ENCODE measurements at places on chromosomes 4 and X.

GRCh38 chr4:173195109-173195508, 26.5 kb downstream of the GALNT7 start:
- DNase-seq, result no peak

DNA sequence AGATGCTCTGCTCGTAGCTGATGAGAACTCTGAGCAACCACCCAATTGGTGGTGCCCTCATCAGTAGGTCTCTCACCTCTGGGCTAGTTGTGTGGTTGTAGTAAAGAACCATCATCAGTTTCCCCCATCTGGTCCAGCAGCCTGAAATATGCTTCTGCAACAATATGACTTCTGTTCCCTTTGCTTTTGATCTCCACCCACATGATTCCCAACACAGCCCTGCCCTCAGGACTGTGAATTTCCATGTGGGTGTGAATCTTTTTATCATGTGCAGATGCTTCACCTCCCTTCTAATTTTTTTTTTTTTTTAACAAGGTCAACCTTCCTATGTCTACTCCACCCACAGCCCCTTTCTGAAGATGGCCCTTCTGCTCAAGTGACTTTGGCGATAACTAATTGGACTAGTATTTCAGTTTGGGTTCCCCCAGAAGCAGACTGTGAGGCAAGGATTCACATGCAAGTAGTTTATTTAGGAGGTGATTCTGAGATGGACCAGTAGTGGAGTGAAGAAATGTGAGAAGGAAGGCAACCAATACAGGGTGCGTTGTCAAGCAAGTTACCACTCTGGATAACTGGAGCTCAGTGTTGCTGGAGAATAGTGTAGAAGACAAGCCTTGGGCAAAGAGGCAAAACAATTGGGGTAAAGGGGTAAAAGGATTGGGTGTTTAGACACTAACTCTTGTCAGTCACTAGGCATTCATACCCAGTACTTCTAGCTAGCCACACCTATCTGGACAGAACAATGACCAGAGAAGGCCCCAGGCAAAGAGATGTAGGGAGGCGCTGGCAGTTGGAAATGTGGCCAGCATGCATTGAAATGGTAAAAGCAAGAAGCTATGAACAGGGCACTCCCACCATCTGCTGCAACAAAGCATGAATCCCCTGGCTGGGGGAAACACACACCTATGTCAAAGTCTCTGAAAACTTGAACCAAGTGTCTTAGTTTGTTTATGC, 466.2 kb downstream of the BCOR start:
- no peak for DNase-seq

DNA sequence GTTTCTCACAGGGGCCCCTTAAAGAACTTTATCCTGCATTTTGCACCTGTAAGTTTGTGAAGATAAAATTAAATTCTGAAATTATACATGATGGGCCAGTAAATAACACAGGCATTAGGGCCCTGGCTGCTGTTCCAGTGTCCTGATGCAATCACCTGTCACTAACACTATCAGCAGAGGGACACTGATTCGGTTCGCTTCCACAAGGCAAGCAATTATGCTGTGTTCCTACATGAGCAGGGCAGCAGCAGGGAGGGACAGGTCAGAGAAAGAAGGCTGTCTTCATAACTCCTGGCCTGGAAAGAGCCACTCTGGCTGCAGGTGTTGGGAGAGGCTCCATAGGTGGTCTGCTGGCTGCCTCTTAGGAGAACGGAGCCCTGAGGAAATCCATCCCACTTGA, 487.3 kb downstream of the MID1IP1 start:
- no peak for DNase-seq

GRCh38 chrX:109847257-109848187, 114.5 kb upstream of the ACSL4 start:
- DNase-seq, result peak; percentile 44

GRCh38 chr4:107658400-107659336, 61.4 kb downstream of the PAPSS1 start:
- peak; percentile 14 for DNase-seq

DNA sequence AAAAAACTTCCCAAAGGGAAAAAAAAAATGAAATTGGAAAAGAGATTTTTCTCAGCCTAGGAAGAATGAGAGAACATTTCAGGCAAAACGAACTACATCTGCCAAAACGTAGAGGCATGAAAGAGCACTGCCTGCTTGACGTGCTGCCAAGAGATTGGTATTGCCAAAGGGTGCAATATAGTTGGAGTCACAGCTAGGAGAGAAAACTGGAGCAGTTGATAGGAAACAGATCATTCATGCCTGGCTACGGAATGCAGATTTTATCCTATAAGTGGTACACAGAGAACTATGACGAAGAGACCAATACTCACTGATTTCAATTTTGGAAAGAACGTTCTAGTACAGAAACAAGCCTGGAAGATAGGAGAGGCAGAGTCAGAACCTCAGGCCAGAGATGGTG, 68.4 kb upstream of the IQCM start:
- DNase-seq, result no peak

DNA sequence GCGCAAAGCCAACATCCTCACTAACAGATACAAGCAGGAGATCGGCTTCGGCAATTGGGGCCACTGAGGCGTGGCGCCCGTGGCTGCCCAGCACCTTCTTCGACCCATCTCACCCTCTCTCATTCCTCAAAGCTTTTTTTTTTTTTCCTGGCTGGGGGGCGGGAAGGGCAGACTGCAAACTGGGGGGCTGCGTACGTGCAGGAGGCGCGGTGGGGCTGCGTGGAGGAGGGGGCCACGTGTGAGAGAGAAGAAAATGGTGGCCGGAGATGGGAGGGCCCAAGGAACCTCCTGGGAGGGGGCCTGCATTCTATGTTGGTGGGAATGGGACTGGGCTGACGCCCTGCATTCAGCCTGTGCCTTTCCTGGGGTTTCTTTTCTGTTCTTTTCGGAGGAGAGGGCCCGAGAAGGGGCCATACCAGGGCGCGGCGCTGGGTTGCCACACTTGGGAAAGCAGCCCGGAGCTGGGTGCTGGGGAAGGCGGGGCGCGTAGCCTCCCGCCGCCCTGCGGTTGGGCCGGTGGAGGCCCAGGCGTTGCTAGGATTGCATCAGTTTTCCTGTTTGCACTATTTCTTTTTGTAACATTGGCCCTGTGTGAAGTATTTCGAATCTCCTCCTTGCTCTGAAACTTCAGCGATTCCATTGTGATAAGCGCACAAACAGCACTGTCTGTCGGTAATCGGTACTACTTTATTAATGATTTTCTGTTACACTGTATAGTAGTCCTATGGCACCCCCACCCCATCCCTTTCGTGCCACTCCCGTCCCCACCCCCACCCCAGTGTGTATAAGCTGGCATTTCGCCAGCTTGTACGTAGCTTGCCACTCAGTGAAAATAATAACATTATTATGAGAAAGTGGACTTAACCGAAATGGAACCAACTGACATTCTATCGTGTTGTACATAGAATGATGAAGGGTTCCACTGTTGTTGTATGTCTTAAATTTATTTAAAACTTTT, 4.5 kb downstream of the MID1IP1 start:
- peak; percentile 93 for DNase-seq

DNA sequence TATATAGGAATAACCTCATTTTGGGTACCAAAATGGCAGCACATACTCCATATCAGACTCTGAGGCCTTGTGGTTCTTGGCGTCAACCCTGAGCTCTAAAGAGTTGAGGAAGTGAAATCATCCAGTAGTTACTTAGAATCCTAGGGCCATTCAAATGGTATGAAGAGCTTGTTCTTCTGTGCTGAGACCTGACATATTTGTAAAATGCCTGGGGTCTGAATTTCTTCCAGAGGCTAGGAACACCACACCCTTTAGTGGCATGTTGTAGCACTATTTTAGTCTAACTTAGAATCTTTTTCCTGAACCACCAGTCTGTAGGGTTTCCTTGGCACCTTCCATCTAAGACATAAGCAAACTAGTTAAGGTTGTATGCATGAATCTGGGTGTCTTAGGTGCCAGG, 18.1 kb upstream of the GDPD2 start:
- no peak for DNase-seq

- DNase-seq, result no peak
These were observed 22.6 kb downstream of the ADAMTS3 start for GRCh38 chr4:72546456-72546855.

- DNase-seq, result no peak
These were observed 75.2 kb downstream of the IL1RAPL2 start for GRCh38 chrX:104641176-104641575.

- no peak for DNase-seq
These were observed 78.9 kb downstream of the RRAGB start for GRCh38 chrX:55796496-55796895.

DNA sequence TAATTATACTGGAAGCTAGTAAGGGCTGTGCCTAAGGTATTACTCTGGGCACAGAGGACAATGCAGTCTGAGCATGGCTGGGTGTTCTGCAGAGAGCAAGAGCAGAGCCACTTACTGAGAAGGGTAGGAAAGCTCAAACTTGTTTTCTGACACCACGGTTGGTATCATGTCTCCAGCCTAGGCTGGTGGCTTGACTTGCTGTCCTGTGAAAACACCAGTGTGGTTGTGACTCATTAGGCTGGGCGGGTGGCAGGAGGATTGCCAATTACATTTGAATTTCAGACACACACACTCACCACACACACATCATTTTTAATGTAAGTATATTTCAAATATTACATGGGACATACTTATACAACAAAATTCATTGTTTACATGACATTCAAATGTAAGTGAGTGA, 19.7 kb upstream of the MTM1 start:
- no peak for DNase-seq

GRCh38 chr4:6394671-6395081, 77.7 kb downstream of the PPP2R2C start:
- DNase-seq, result no peak

DNA sequence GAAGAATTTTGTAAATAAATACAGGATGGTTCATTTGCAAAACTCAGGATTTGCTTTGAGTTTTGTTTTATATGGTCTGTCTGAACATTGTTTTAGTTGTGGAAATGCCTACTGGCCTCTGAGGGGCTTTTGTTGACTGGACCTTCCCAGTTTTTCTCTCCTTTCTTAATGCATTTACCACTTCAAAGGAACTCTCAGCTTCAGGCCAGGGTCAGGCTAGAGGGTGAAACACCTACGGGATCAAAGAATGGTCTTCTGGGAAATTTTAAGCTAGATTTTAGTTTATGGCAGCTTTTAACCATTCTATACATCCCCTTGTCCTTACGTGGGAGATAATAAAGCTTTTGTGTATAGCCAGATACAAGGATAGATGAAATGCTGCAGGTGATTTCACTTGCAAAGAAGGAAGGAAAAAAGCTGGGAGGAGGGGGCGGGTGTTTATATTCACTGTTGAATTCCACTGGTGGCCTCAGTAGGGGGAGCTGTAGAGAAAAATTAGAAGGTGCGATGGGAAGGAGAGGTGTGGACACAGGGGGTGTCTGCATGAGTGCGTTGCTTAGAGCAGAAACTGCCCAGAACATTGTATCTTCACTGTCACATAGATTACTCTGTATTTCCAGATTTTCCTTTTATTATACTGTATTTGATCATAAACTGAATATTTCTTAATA, 151.8 kb downstream of the TSPAN5 start:
- DNase-seq, result peak; percentile 24

DNA sequence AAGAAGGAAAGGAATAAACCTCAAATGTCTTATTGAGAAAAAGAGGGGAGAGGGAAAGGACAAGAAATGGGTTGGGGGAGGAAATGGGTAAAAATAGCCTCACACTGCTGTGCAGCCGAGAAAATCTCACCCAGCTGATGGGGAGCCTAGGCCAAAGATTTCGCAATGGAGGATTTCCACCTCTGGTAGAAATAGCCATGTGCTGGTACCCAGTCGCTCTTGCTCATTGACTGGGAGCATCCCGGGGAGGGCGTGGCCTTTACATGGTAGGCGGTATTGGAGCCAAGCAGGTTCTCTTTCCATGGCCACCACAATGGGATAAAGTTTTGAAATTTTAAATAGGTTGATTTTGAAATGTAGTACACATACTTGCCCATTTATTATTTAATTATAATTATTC, 255.1 kb upstream of the LDB2 start:
- DNase-seq, result no peak

- no peak for DNase-seq
These were observed 193.1 kb downstream of the SLIT2 start for GRCh38 chr4:20444599-20445337.

DNA sequence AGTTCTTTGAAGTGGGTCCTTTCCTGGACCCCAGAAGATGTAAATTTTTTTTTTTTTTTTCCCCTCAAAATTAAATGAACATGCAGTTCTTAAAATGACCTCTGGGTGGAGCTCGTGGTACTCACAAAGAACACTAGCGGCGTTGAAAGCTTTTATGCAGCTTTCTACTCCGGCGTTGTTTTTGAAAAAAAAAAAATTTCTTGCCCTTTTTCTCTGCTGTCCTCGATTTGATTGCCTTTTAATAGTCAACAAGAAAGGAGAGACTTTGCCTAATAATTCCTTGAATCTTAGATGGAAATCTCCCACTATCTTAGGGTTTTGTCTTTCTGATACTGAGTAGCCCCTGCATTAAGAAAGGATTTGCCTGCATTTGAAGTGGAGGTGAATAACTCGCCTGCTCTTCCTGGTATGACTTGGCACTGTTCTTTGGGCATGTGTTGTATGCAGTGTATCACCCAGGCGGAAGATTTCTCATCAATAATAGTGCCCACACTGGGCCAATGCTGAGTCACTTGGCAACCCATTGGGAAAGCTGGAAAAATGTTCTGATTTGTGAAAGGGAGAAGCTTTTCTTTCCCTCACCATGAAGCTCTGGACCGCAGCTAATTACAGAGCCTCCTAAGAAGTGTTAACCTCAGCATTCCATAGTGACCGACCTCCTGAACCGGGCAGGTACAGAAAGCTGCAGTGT, 104.0 kb downstream of the PHEX start:
- peak; percentile 75 for DNase-seq

GRCh38 chrX:98523521-98523920, 1639.8 kb downstream of the RPA4 start:
- DNase-seq, result no peak

DNA sequence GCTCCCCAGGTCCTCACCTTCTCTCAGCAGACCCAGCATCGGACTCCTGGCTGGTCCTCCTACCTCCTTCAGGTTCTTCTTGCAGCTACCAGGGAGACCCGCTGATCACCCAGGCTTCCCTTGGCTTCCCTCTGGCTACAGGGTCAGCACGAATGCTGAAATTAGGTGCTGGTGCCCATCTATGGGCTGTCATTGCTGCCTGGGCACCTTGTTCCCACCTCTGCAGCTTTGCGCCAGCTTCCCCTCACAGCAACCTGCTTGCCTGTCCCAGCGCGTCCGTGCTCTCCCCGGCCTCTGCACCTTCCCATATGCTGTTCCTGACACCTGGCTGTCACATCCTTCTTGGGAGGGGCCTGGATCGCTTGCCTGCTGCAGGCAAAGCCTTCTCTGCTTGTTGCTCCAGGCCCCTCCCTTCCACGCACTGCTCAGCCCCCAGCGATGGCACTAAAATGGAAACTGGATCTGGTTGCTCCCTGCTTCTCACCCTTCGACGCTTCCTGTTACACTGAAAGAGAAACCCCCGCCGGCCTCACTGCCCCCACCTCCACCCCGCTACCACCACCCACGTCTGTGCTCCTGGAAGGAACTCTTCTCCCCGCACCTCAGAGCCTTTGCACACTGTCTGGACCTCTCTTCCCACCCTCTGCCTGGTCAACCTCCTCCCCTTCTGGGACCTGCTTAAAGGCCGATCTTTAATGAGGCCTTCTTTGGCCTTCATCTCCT, 22.2 kb downstream of the C4orf50 start:
- DNase-seq, result no peak
